ENCODE measurements at places on chromosomes 13 and 19.

DNA sequence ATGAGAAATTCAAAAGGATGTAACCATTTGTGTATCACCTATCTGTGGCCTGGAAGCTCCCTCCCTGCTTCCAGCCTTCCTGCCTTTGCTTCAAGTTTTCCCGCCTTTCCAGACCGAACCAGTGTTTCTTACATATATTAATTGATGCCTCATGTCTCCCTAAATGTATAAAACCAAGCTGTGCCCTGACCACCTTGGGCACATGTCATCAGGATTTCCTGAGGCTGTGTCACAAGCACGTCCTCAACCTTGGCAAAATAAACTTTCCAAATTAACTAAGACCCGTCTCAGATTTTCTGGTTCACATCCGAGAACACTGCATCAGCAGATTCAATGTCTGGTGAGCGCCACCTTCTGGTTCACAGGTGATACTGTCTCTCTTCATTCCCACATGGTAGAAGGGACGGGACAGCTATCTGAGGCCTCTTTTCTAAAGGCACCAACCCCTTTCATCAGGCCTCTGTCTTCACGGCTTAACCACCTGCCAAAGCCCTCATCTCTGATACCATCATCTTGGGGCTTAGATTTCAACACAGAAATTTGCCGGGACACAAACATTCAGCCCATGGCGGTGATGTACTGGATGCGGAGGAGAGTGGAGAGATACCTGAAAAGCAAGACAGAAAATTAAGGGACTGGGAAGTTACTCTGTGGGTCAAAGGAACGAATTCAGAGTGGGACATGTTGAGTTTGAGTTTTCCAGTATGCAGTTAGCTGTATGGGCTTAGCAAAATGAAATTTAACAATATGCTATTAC is 58.7 kb upstream of the PABPC3 start:
- DNase-seq: peak; percentile 67

GRCh38 chr13:110531671-110532083 is 29.8 kb downstream of the RAB20 start:
- DNase-seq: peak; percentile 90

- DNase-seq: no peak
Observed at GRCh38 chr13:67776151-67776550, 546.0 kb upstream of the PCDH9 start.

DNA sequence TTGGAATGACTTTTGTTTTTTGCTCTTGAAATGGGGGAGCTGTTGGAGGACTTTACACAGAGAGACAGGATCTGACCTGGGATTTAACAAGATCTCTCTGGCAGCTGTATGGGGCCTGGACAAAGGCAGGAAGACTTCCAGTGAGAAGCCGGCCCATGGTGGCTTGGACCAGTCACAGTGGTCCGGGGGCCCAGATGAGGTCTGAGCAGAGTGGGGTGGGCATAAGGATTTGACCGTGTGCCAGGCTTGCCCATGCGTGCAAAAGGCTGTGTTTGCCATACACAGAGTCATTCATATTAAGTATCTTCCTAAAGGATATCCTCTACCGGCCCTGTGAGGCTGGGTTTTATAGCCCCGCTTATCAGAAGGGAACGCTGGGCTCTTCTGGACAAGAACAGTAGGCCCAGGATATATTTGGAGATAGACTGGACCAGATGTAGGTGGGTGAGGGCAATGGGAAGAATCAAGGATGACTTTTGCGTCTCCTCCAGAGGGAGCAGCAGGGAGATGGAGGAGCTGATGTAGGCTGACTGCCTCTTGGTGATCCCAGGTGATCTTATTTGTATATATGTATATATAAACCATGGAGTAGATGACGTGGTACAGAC is 4.1 kb downstream of the SPACA6 start:
- no peak for DNase-seq

- no peak for DNase-seq
Observed at GRCh38 chr13:28588296-28588695, 70.6 kb upstream of the POMP start.

DNA sequence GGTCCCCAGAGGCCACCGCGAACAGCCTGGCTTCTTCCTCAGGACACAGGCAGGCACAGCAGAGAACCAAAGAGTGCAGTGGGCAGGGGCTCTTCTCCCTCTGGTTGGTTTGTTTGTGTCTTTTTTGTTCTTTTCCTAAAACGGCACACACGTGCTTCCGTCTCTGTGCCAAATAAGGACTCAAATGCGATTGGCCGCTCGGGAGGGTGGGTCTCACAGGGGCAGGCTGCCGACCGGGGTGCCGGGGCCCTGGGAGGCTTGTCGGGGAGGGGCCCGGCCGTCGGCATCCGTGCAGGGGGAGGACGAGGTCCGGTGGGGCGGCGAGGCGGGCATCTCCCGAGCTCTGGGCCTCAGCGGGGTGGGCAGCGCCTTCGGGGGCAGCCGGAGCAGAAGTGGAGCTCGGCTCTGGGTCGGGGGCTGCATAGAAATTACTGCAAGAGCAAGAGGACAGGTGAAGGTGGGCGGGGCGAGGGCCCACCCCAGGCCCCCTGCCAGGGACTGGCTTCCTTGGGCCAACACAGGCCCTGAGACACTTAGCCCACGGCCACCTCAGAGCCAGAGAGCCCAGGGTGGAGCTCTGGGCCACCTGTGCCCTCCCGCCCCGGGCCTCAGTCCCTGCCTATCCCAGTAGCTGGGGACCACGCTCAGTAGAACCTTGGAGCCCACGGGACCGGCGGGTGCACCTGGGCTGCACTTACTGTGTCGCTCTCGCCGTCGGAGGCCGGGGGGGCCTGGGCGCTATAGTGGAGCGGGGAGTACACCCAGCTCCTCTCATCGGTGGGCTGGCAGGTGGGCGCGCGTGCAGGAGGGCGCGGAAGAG is 6.4 kb upstream of the CACTIN start:
- DNase-seq: no peak

DNA sequence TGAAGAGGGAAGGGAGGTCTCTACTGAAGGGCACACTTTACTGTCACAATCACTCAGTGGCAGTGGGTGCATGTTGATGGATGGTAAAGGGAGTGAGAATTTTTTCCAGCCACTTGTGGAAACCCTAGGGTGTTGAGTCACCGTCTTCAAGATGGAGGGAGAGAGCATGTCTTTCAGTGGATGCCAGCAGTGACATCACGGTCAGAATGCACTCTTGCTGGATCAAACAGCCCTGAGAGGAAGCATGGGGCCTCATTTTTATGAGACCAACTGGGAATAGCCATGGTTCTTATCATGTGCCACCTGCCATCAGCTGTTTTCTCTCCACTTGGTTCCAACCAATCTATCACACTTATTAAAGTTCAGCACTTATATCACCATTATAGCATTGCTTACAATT is 182.5 kb downstream of the KCNRG start:
- no peak for DNase-seq

- no peak for DNase-seq
Observed at GRCh38 chr19:36169084-36169760, 17.0 kb upstream of the COX7A1 start.

GRCh38 chr19:900043-900301 is 6.7 kb downstream of the RNU6-9 start:
- DNase-seq: no peak

GRCh38 chr19:44308011-44308410 is 3.2 kb upstream of the ZNF235 start:
- no peak for DNase-seq

DNA sequence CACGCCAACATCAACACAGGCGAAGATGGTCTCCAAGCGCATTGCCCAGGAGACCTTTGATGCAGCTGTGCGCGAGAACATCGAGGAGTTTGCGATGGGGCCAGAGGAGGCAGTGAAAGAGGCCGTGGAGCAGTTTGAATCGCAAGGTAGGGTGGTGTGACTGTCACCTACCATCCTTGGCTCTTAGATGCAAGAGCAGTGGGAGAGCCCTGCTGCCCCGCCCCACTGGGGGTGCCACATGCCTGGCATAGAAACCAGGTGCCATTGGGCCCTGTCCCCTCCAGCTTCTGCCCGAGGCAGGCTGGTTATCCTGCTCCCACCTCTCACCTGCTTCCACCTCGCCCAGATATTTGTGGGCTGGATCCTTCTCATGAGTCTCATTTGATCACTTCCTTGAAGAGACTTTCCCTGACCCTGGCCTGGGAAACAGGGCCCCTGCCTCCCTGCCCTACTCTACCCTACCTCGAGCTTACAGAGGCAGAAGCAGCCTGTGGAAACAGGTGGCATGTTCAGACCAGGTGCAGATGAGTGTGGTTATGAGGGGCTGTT is 9.4 kb downstream of the ARMC6 start:
- DNase-seq: no peak

DNA sequence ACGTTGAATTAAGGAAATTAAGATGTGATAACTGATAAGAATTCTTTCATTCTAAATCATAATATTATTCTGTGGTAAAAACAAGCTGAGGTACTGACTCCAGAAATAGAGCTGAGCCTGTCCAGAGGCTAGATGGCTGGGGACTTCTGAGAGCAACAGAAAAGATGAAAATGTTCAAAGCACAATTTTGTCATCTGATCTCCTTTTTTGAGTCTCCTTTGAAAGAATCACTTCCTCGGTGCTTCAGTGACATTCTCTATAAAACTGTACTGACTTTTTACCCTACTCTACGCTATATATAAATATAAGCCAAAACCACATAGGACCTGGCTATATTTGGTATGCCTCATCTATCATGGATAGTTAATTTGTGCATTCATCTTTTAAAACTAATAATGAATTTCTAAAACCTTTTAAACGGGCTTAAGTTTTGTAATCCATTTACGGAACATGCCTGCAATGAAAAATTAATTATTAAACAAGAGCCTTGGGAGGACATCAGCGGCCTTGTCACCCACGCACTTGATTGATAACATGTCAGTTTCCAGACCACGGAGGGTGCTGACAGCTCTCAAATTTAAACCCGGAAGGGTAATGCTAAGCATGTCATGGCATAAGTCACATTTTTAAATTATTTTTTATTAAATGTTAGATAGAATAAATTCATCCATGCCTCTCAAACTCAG is 235.5 kb downstream of the PCDH9 start:
- no peak for DNase-seq

DNA sequence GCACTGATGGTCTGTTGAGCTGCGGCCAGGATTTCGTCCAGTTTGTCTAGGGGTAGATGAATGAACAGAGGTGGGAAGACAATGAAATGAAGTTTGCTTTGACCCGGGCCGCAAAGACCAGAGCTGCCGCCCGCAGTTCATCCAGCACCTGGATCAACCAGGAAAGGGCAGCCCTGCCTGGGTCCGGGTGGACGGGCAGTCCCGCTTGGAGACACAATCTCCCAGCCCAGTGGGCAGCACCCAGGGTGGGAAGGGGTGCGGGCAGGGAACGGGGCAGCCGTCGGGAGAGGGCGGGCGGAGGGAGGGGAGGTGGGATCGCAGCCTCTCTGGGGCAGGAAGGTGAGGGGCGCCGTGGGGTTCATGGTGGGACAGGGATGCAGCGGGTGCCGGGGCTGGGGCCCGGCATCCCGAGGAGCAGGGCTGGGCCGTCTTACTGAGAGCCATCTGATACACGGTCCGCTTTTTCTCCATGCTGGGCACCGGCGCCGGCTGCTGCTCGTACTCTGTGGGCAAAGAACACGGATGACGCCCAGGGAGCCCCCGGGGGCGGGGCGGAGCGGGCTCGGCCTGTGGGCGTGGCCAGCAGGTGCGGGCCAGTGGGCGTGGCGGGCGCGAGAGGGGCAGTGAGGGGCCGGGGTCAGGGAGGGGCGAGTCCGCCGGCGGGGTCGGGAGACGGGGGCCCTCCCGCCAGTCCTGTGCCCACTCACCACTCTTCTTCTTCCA is 33.1 kb downstream of the SHANK1 start:
- no peak for DNase-seq

DNA sequence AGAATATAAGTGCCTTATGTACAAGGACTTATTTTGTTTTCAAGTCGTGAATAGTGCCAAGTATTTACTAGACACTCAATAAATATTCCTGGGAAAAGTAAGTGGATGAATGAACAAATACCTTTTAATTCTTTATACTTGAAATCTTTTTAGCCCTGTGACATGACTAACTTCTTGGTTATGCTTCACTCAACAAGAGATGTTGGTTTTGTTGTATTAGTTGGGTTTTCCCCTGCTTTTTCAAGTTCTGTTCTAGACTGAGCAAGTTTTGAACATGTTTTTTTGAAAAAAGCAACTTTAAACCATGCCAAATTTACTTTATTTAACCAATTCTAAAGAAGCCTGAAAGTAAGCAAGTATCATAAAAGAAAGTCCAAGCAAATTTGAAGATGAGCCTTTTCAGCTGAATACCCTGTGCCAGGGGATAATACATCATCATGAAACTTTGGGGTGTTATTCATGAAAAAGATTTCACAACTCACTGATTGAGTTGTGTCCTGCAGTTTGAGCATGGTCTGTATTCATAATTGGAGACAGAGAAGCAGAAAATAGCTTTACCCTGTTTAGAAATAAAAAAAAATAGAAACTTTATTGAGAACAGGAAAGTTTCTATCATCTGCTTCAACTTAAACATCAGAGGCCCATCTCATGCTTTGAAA is 11.1 kb downstream of the LMO7 start:
- no peak for DNase-seq

DNA sequence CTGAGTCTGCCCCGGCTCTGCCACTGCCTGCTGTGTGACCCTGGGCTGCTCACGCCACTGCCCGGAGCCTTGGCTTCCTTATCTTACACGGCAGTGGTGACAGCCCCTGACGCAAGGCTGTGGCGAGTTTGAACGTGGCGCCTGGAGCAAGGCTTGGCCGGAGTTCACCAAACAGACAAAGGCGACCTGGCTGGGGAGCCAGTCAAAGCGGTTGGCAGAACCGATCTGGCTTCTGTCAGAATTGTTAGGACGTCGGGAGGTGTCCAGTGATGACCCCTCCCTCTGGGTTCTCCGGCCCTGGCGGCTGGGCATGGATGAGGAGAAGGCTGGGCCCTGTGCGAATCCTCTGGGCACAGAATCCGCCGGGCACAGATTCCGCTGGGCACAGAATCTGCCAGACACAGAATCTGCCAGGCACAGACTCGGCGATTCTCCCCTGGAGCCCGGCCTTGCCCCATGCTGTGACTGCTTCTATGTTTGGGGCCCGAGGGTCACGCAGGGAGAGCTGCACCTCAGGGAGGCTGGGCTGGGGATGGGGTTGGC is 11.7 kb upstream of the TMEM255B start:
- no peak for DNase-seq

Measured in suppressor macrophage treated with lipopolysaccharide for 4 hours (primary cell).